ENCODE measurements at places on chromosomes 7 and 10.
A peak's percentile ranks its signal among the peaks of the same experiment; 100 is the strongest.

DNA sequence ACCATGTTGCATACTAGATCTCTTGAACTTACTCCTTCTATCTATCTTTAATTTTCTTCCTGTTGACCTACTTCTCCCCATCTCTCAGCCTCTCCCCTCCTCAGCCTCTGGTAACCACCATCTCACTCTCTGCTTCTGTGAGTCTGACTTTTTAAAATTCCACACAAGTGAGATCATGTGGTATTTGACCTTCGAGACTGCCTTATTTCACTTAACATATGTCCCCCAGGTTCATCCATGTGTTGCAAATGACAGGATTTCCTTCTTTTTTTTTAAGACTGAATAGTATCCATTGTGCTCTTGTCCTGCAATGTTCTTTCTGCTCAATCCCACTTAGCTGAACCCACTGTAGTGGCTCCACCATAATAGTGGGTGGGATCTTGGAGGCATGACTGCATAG, 51.4 kb upstream of the DNAJC1 start:
- no peak for DNase-seq

DNA sequence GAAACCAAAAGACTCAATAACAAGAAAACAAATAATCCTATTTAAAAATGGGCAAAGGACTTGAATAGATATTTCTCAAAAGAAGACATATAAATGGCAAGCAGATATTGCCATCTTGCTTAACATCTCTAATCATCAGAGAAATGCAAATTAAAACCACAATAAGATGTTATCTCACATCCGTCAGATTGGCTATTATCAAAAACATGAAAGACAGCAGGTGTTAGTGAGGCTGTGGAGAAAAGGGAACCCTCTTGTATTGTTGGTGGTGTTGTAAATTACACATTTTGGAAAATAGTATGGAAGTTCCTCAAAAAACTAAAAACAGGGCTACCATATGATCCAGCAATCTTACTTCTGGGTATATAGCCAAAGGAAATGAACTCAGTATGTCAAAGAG, 25.7 kb downstream of the OPALIN start:
- peak; percentile 44 for DNase-seq

GRCh38 chr10:47207281-47207615, 92.7 kb upstream of the GDF10 start:
- DNase-seq, result peak; percentile 20

GRCh38 chr7:131385039-131385605, 57.4 kb downstream of the MKLN1 start:
- no peak for DNase-seq

GRCh38 chr7:103866919-103867318, 122.5 kb downstream of the RELN start:
- DNase-seq, result no peak

- peak; percentile 46 for DNase-seq
These were observed 7.6 kb downstream of the CUBN start for GRCh38 chr10:17122052-17122451.

DNA sequence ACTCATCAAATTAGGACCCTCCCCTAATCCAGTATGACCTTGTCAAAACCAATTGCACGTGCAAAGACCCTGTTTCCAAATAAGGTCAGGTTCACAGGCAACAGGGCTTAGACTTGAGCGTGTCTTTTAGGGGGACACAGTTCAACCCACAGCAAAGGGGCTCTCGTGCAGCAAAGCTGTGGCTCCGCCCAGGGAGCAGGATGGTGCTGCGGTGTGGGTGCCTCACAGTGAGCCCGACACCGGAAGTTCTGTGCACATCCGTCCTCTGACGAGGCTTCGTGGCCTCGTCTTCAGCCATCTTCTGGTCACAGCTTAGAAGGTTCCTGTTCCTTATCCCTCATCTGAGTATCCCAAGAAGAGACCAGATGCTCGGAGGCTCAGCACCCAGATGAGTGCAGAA, 509.2 kb upstream of the FOXK1 start:
- DNase-seq, result no peak

- DNase-seq, result no peak
These were observed 156.5 kb upstream of the ITGB1 start for GRCh38 chr10:33114451-33114952.

DNA sequence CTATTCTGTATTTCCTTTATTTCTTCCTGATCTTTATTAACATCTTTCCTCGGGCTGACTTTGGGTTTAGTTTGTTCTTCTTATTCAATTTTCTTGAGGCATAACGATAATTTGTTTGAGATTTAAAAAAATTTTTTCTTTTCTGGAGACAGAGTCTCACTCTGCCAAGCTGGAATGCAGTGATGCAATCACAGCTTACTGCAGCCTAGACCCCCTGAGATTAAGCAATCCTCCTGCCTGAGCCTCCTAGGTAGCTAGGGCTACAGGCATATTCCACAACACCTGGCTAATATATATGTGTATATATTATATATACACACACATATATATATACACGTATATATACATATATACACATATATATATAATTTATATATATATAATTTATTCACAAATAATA, 540.2 kb downstream of the NXPH1 start:
- no peak for DNase-seq

DNA sequence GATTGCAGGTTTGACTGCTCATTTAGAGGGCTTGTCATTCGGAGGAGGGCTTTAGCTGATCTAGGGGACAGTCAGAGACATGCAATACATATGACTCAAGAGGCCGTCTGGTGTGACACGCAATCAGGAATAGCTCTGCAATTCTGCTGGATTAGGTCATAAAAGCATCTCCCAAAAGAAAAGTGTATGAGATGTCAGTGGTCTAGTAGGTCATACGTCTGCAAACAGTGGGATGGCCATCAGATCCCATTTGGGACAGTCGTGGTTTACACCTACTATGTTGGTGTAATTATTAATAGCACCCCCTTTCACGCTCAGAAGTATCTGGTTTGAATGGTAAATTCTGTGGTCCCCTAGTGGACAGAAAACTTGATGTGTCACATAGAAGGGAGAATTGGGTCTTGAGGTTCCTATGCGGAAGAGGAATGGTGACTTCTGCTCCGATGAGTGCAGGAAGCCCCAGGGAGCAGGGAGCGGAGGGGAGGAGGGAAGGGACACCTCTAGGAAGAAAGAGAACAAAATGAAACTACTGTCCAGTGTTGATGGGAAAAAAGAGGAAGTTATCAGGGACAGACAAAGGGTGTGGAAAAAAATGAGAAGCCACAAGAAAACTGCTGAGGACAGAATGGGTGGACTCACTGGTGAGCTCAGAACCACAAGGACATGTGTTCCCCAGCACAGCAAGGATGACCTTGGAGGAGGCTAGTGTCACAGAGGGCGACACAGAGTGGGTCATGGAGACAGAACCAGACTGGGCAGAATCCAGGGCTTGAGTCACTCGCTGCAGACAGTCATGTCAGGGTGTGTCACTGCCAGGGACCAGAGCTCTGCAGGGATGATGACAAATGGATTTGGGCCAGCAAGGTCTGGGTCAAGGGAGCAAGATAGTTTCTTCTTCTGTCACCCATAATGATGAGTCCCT, 59.9 kb downstream of the MAP3K8 start:
- peak; percentile 94 for DNase-seq

- DNase-seq, result no peak
These were observed 7.0 kb downstream of the ANXA7 start for GRCh38 chr10:73406846-73407245.

GRCh38 chr10:34319197-34319846, 495.8 kb downstream of the PARD3 start:
- DNase-seq, result peak; percentile 7

DNA sequence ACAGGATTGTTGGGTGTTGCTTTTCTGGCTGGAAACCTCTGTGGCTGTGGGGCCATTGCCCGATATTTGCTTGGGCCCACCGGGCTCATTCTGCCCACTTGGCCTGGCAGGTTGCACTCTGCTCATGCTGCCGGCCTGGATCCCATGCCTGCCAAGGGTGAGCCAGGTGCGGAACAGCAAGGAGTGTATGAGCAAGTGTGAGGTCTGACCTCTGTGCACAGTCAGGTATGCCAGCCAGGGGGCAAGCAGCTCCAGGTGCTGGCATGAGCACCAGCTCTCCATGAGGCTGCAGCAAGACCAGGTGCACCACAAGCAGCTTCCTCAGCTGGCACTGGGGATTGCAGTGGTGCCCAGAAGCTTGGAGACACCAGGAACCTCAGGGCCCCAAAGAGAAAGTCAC, 65.4 kb upstream of the KIF5B start:
- DNase-seq, result no peak

GRCh38 chr7:1004018-1004852, 21.3 kb downstream of the CYP2W1 start:
- no peak for DNase-seq

DNA sequence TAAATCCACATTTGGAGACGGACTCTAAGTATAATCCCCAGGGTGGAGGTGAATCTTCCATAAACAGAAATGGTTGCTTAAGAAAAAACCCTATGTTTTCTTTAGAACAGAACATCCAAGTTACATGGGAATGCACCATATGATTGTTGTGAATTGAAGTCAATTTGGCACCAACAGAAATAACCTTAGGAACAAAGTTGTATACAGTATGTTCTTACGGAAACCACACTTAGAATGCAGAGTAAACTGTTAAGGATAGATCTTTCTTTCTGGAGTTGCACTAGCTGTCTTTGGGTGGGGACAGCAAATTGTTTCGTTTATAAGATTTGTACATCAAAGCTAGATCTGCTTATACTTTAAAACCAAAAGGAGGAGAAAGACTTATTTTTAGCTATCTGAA, 316.4 kb downstream of the PTEN start:
- DNase-seq, result no peak

DNA sequence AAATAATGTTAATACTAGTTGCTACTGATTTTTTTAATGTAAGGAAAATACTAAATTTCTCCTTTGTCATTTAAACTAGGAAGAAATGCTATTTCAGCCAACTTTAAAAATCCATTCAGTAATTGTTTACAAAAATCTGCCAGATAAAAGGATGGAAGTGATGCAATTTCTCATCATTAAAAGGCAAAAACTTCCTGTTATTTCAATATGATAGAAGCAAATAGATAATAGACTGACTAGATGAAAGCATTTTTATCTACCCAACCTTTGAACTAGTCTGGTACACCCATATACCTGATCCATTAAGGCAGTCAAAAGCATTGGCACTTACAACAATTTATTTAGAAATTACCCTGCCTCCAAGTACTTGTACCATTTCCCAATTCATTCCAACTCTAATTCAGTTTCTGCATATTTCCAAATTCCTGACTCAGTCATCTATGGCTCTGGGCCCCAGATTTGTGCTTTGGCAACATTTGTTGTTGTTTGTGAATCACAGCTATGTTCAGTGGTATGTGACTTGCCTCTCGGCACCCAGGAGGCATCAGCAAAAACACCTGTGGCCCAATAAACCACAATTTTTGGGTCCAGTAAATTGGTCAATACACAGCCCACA, 482.6 kb upstream of the SEMA3A start:
- DNase-seq, result no peak

DNA sequence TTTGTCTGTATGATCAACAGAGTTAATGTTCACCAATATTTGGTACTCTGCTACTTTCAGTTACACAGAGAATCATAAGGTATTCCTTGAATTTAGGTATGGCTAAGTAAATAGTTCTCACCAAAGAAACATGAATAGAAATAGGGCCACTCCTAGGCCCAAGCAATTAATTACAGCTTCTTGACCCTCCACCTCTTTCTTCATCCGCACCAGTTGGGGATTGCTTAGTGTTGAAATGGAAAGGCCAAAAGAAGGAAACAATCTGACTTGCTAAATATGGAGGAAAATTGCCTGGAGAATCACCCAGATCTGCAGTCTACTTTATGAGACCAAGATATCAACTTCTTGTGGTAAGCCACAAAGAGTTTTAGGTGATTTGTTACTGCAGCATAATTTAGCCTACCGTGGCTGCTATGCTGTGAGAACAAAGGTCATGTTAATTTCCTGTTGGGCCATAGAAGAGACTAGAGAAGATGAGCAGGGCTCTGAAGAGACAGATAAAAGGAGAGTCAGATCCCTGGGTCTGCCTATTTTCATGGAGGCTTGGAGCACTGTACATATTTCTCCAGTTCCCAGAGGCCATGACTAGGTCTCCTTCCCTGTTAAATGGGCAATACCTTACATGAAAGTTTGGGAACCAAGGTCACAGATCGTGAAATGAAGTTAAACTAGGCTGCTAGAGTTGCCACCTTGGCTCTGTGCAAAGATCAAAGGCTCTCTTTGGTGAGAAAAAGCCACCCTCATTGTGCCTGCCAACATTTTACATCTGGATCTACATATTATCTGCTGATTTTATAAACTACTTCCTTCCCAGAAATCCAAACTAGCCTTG, 93.3 kb upstream of the GDF10 start:
- DNase-seq, result peak; percentile 7

DNA sequence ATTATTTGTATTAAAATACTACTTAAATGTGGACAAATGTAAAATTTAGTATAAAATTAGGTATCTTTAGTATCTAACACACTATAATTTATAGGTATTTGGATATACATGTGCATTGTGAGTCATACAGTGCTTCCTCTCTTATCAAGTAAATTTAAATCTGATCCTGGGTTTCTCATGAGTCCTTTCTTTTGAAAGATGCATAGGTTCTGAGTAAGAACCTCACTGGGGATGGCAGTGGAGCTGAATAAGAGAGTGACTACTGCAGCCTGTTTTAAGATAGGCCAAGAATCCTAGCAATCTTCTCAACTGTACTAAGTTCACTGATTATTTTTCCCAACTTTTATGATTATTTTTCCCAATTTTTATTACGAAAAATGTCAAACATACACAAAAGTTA, 16.2 kb downstream of the CEP55 start:
- DNase-seq, result no peak

Measured in hematopoietic multipotent progenitor cell treated with erythropoietin and hydrocortisone succinate and interleukin-3 and kit ligand, for 4 days (in vitro differentiated cells).